ENCODE measurements at places on chromosomes 4 and X. TPM values are rescaled to one million over a fixed set of nuclear protein-coding genes. Genes with fewer than 3 reads are reported as not detected.

DNA sequence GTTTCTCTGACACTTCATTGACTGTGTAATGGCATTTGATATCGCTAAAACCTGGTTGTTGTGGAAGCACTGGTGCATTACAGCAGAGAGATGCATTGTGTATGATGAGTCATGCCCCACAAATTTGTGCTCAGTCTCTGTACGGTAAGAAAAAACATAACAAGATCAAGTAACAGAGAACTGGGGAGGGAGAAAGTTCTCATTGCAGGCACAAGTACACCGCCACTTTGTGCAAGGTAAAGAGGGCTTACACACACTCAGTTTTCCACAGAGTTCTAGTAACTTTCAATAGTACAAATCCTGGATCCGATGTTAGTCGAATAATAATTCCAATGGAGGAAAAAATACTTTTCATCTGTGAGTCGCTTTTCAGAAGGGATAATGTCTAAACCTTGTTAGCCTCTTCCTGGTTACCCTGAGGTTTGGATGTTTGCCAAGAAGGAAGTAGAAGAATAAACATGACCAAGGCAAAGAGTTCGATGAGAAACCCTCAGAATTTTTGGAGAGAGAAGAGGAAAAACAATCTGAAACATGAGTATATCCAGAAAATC is 512.5 kb upstream of the SLIT2 start:
- DNase-seq, result no peak

GRCh38 chr4:3573131-3573530 is 40.9 kb upstream of the LRPAP1 start:
- DNase-seq, result no peak

- no peak for DNase-seq
Observed at GRCh38 chr4:41060352-41061334, 153.7 kb downstream of the APBB2 start.

DNA sequence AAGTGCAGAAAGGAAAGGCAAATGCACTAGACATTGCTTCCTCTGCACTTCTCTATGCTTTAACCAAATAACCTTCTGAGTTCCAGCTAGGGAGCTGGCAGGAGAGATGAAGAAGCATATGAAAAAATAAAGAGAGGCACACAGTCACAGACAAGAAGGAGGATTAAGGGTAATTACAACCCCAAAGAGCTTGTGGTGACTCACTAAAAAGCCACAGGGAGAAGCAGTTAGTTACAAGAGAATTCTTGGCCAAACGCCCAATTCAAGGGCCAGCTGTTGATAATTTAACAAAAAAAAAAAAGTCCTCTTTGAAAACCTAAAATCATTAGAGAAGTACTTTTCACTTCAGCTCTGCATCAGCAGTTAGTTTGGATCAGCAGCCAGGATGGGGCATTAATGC is 478.0 kb downstream of the KCNIP4 start:
- no peak for DNase-seq

DNA sequence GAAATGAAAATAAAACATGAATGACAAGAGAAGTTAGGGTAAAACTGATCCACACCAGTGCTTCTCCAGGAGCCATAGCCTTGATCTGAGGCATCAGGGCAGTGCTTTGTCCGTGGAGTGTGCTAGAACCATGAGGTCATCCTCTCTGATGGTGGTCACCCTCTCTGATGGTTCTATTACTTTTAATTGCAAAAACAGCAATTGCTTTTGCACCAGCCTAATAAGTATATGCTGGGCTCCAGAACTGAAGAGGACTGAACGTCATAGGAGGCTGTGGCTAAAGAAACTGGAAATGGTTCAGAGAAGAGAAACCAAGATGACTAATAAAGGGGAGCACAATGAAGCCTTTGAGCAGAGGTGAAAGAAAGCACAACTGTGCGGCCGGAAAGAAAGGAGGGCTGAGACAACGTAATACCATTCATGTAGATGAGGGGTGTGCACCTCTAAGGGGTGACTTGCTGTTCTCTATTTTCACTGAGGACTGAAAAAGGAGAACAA is 17.0 kb upstream of the TMEM154 start:
- DNase-seq, result no peak

DNA sequence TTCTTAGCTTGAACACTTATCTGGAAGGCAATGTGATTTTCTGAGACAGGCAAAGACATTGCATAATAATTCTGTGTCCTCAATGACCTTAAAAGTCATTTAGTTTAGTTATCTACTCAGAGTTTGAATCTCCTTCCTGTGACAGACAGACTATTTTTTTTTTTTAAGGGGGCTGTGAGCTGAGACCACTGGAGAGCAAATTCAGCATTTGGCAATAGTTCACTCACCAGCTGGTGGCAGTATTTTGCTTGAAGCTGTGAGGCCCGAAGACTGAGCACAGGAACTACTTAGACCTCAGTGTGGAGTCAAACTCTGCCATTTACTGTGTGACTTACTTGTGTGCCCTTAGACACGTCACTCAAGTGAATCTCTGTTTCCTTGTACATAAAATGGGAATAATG is 22.9 kb upstream of the CPE start:
- DNase-seq, result no peak

The SLC25A31 gene
- not detected for total RNA-seq
